ENCODE measurements at places on chromosomes 16 and 17.

GRCh38 chr16:74585846-74586443 is 21.0 kb downstream of the GLG1 start:
- no peak for DNase-seq

DNA sequence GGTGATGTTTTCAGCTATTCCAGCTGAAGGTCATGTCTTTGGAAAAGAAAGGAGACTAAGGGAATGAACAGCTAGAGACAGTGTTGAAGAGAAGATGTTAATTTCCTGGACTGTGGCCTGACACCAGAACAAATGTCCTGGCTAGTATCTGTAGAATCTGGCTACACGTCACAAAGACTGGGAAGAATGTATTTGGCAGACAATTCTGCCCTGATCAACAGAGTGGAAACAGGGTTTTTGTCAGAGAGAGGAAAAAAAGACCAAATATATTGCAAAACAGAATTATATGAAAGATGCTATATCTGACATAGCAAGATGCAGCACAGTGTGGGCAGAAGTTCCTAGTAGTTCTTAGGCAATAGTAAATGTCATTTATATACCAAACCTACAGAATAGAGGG is 17.0 kb upstream of the ANKFN1 start:
- DNase-seq, result no peak

- DNase-seq, result no peak
Measured at GRCh38 chr16:55571-56136, 2.0 kb downstream of the SNRNP25 start.

DNA sequence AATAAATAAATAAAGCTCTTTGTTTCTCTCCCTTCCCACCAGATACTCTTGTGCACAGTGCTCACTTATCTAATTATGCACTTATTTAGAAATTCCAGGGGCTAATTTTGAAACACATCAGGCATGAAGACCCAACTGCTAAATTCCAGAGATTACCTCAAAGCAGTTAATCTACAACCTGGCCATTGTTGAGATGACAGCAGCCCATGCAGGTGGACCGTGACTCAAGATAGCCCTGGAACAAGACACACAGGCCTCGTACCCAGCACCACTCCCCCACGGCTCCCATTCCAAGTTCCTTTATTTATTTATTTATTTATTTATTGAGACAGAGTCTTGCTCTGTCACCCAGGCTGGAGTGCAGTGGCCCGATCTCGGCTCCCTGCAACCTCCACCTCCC is 60.1 kb upstream of the NPEPPS start:
- DNase-seq, result no peak

DNA sequence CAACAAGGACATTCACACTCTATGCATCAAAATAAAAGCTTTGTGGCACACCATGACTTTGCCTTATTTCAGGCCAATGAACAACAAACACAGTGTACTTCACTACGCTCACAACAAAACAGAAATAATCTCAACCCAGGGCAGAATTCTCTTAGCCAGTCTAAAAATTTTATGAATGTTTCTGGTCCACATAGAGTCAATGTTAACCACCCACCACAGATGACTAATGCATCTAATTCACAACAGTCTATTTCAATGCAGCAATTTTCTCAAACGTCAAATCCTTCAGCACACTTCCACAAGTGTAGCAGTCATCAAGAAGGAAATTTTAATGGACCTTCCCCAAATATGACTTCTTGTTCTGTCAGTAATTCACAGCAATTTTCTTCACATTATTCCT is 101.7 kb downstream of the CHD9 start:
- no peak for DNase-seq

DNA sequence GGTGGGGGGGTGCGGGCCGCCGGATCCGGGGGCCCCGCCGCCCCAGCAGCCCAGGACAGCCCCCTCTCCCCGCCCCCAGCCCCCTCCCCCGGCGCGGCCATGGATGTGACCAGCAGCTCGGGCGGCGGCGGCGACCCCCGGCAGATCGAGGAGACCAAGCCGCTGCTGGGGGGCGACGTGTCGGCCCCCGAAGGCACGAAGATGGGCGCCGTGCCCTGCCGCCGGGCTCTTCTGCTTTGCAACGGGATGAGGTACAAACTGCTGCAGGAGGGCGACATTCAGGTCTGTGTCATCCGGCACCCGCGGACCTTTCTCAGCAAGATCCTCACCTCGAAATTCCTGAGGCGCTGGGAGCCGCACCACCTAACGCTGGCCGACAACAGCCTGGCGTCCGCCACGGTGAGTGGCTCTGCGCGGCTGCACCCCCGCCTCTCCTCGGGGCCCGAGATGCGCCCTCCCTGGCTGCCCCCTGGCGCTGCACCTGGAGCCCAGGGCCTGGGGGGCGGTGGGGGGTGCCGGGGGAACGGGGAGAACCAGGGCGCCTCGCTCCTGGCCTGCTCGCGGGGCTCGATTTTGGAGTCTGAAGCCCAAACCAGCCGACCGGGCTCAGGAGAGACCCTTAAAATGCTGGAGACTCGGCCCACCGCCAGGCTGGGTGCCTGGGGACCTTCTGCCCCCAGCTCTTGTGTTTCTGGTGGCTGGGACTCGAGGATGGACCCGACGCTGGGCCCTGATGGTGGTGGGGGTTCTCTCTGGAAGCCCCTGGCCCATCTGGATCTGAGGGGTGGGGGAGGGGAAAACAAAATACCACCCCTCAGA is 744 bp downstream of the CMIP start:
- DNase-seq, result peak; percentile 65

DNA sequence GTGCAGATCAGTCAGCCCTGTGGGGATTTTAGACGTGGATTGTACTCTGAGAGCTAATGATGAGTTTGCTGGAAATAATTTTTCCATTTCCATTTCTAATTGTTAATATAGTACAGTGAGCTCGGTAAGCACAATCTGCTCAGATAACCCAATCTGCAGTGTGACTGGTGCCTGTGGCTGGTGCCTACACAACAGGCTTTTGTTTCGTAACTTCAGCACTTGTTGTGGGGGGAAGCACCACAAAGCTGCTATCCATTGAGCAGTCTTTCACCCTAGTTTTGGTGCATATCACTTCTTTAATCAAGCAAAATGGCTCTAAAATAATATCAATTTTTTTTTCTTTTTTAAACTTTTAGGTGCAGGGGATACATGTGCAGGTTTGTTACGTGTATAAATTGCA is 534.9 kb upstream of the HSBP1 start:
- no peak for DNase-seq

DNA sequence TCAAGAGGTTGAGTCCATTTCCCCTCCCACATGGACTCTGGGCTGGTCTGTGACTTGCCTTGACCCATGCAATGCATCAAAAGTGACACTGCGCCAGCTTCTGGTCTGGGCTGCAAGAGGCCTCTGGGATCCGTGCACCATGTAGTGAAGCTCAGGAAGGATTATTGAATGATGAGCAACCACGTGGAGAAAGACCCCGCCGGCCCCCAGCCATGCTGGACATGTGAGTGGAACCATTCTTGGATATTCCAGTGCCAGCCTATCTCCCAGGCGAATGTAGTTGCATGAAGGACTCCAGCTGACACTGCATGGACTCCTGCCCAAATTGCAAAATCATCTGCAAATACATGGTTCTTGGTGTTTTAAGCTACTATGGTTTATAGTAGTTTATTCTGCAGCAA is 7.6 kb upstream of the ALOX15B start:
- no peak for DNase-seq

GRCh38 chr16:2208308-2208707 is 2.4 kb downstream of the BRICD5 start:
- DNase-seq, result peak; percentile 30

DNA sequence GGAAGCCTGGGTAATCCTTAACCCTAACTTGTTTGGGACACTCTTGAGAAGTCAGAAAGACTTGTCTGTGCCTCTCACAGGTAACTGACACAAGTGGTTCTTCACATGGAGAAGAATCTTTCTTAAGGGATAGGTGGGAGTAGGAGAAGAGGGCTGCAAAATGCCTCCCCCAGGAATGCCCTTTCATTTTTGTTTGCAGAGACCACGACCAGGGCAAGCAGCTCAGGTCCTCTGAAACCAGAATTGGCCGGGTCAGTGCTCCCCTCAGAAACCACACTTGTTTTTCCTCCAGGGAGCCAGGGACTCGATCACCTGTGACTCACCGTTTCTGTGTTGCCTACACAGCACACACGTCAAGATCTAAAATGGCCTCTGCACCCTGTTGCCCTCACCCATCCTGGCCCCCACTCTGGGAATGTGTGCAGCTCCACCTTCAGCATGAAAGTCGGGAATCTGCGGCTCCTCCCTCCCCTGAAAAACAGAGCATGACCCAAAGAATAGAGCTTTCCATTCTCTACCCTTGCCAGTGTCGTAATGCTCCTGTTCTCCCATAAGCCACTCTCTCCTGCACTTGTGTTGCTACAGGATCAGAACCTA is 36.1 kb downstream of the HNF1B start:
- DNase-seq, result no peak

DNA sequence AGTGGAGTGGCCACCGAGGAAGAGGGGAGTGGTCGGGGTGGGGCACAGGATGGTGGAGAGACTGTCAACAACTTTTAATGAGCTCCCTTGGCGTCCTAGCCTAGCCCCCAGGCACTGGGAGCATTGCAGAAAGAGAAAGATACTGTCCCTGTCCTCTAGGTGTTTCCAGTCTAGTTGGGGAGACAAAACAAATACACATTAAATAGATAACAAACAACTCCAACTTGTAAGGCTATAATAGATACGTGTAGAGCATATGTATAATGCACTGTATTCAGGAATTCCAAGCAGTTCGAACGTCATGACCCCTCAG is 435 bp upstream of the UBE2O start:
- DNase-seq, result no peak

DNA sequence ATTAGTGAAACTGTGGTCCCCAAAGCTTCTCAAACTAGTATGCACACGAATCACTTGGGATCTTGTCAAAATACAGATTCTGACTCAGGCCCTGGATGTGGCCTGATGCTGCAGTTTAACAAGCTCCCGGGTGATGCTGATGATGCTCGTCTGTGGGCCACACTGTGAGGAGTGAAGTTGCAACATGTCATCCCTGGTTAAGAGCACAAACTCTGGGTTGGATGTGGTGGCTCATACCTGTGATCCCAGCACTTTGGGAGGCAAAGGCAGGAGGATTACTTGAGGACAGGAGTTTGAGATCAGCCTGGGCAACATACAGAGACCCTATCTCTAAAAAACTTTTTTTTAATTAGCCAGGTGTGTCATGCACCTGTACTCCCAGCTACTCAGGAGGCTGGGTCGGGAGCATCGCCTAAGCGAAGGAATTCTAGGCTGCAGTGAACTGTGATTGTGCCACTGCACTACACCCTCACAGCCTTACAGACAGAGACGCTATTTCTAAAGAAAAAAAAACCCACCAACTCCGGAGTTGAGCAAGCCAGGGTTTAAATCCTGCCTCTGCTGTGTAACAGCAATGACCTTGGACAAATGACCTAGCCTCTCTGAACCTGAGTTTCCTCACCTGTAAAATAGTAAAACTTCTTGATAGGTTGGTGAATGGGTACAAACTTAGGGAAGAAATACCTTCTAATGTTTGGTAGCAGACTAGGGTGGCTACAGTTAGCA is 24.4 kb upstream of the ABAT start:
- DNase-seq, result no peak

GRCh38 chr16:85690469-85691064 is 1.8 kb upstream of the GINS2 start:
- DNase-seq, result no peak

- no peak for DNase-seq
Measured at GRCh38 chr17:20072692-20072992, 63.5 kb downstream of the SPECC1 start.

GRCh38 chr16:28935346-28935745 is 3.6 kb downstream of the CD19 start:
- DNase-seq, result no peak

GRCh38 chr17:11564589-11565380 is 33.5 kb upstream of the DNAH9 start:
- DNase-seq, result peak; percentile 88

- no peak for DNase-seq
Measured at GRCh38 chr16:24834459-24835335, 11.1 kb upstream of the SLC5A11 start.

- no peak for DNase-seq
Measured at GRCh38 chr17:7940743-7941142, 8.7 kb downstream of the CNTROB start.

- DNase-seq, result no peak
Measured at GRCh38 chr16:57563487-57563750, 21.0 kb downstream of the ADGRG5 start.

- no peak for DNase-seq
Measured at GRCh38 chr16:64305663-64306062, 816.2 kb downstream of the CDH11 start.

DNA sequence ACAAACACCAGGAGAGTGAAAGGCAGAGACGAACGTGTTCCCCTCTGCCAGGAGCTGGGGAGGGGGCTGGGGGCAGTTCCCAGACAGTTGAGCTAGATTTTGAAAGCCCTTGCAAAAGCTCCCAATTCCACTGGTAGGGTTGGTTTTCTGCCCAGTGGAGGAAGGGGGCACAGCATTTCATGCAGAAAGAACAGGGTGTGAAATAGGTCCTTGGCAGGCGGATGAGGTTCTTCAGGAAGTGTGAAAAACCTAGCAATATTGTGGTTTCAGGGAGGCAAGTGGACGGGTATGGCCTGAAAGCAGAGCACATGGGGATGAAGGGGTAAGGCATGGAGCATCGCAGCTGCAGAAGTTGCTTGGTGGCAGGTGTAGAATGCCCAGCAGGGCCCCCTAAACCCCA is 248.3 kb downstream of the KATNIP start:
- no peak for DNase-seq

DNA sequence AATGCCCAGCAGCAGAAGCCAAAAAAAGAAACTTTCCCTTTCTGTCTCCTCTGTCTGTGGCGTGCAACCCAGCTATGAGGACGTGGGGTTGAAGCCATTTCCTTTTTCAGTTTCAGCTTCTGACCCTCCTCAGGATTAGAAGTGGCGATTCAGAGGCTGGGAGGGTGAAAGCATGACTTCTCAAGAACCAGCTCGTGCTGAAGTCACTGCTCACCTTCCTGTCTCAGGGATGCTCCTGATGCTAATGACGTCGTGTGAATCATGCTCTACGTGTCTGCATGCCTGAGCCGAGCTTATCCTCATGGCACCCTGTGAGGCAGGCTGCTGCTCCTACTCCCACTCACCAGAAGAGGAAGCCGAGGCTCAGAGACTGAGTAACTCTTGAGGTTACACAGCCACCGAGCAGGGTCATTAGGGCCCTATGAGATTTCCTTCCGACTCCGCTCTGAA is 5.7 kb upstream of the LPO start:
- no peak for DNase-seq

DNA sequence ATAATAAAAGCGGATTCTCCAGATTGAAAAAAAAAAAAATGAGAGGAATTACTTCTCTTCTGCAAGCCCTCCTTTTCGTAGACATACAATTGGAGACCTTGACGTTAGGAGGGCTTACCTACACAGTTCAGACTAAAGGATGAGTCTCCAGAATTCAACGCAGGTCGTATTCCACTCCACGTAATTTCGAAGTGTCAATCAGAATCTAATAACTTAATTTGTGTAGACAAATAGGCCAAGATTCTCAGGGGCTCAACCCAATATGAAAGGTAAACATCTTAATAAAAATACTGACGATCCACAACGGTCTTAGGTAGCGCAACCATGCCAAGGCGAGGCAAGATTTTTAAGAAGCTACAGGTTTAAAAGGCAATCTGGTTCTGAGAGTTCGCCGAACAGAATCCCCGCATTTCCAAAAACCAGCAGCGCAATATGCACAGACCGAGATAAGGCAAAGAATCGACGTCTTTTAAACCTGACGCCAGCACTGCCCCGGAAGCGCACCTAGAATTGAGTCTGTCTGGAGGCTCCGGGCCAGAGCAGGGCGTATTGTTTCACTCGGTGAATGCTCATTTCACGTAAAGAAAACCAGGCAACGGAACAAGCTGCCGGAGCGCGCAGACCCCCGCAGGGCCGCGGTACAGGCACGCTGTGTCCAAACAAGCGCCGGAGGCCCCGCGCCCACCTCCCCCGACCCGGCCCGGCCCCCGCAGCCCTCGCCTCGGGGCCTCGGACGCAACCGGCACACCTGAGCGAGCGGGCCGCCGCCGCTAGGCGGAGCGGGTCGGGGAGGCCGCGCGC is 623 bp downstream of the MBTPS1 start:
- DNase-seq, result no peak

Data from right hindlimb (tissue), 1 donor.